CD8-positive, alpha-beta memory T cell (primary cell): ENCODE measurements at places on chromosomes 6 and 20. TPM values are rescaled to one million over a fixed set of nuclear protein-coding genes. Genes with fewer than 3 reads are reported as not detected.

The SIRPD gene
- total RNA-seq, result not detected

The CCM2L gene
- not detected for total RNA-seq

The PKIB gene
- total RNA-seq, result not detected

The CGAS gene
- 49.3 TPM for total RNA-seq

The EFCAB8 gene
- 0.69 TPM for total RNA-seq

The LZTS3 gene
- total RNA-seq, result 1.0 TPM

The SEMG1 gene
- not detected for total RNA-seq

The PHACTR3 gene
- not detected for total RNA-seq
